ENCODE measurements at places on chromosomes 5 and 9.

DNA sequence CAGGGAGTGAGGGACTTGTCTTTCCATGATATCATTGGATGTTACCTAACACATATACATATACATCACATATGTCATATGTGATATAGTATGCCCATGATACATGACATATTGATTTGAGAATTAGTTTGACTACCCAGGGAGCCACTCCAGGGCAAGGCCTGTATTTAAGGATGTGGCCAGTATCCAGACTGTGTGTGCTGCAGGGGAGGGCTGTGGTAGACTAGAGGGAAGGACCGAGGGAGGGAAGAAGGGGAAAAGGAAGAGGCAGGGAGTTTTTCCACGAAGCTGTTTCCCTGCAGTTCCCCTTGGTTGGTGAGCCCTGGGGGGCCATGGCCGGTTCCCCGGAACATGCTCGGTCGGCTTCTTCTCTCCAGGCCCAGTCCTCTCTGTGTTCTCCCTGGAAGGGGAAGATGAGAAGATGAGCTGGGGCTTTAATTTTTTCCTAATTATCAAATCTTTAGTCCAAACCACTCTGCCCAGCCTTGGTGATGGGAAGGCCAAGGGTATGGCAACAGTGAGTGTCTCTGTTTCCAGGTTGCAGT lies 48.7 kb downstream of the NSUN2 start:
- H3K27ac ChIP-seq, result no peak overlapping the region
- DNase-seq, result peak; percentile 50
- no peaks in the 10 kb centered on the region for H3K36me3 ChIP-seq
- H3K4me1 ChIP-seq, result peaks cover 7% of the 10 kb centered on the region
- no peak overlapping the region for H3K4me3 ChIP-seq

DNA sequence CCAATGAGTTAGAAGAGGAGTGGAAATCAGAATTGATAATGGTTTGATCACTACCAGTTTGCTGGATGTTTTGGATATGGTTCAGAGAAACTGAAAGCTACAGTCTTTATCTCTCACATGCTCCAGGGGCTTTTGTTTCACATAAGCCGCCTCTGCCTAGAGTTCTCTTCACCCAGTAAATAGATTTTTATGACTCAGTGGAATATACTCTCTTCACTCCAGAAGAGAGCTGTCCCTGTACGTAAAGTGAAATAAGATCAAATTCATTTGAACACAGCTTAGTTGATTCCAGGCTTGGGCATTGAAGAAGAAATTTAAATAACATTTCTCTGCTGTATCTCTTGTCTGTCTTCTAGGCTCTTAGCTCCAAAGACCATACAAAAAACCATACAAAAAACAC lies 184.9 kb downstream of the TRPM3 start:
- no peak overlapping the region for H3K4me3 ChIP-seq
- H3K27ac ChIP-seq, result no peak overlapping the region
- no peaks in the 10 kb centered on the region for H3K4me1 ChIP-seq

- no peak overlapping the region for H3K27ac ChIP-seq
- H3K4me3 ChIP-seq, result no peak overlapping the region
- H3K27me3 ChIP-seq, result no peaks in the 10 kb centered on the region
- no peaks in the 10 kb centered on the region for H3K4me1 ChIP-seq
- DNase-seq, result no peak
Measured at GRCh38 chr9:36268007-36268427, 9.8 kb upstream of the GNE start.

DNA sequence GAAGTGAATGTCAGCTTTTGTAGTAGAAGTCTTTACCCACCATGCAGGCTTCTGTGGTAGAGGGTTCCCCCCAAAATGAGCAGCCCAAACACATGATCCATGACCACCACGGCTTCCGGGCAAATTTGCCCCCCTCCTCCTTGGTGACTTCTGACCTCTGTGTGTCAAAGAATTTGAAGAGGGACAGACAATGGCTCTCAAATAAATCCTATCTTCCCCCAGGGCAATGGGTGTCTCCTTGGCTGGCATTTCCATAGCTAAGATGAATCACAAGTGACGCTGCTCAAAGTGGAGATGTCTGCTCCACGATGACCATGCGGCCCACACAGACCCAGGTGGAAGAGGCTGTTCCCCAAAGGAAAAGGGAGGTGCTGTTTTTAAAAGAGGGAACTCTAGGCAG lies 30.2 kb upstream of the BOD1 start:
- H3K27me3 ChIP-seq, result no peaks in the 10 kb centered on the region
- no peak for DNase-seq
- no peaks in the 10 kb centered on the region for H3K36me3 ChIP-seq
- no peak overlapping the region for H3K27ac ChIP-seq
- H3K4me1 ChIP-seq, result no peaks in the 10 kb centered on the region
- H3K4me3 ChIP-seq, result no peak overlapping the region

DNA sequence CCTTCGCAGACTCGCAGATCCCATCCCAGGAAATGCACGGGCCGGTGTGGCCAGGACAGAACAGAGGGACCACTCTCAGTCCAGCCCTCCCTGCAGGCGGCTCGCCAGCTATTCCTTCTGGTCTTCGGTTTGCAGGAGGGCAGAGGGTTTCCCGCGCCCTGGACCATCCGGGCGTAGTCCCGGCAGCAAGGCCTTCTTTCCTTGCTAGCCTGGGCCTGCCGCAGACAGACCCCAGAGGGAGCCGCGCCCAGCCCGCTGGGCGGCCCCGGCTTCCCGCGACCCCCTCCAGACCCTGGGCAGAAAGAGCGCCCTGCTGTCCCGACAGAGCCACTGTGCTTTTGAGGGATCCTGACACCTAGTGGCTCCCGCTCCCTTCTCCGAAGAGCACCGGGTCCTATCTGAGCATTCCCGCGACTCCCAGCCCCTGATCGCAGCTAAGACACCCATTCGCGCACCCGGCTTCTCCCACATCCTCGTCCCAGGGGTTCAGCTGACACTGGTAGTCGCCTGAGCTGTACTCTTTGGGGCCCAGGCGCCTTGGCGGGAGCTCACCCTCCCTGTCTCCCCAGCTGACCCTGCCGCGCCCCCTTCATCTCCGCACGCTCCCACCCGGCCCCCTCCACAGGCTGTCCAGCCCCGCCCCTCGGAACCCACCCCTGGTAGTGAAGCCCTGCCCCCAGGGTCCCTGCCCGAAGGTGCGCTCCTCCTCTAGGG lies 1.1 kb downstream of the CFAP90 start:
- DNase-seq, result no peak
- peaks cover 23% of the 10 kb centered on the region for H3K4me1 ChIP-seq
- H3K27ac ChIP-seq, result no peak overlapping the region
- peak overlapping the region; percentile 34 for H3K4me3 ChIP-seq
- H3K27me3 ChIP-seq, result peaks cover 4% of the 10 kb centered on the region

- no peak overlapping the region for H3K27ac ChIP-seq
- no peaks in the 10 kb centered on the region for H3K27me3 ChIP-seq
- no peaks in the 10 kb centered on the region for H3K36me3 ChIP-seq
- H3K4me1 ChIP-seq, result peaks cover 14% of the 10 kb centered on the region
Measured at GRCh38 chr5:158814521-158814920, 285.2 kb downstream of the EBF1 start.

- no peak overlapping the region for H3K4me3 ChIP-seq
- no peaks in the 10 kb centered on the region for H3K4me1 ChIP-seq
- no peaks in the 10 kb centered on the region for H3K27me3 ChIP-seq
- no peak overlapping the region for H3K27ac ChIP-seq
Measured at GRCh38 chr9:82021198-82021597, 32.6 kb downstream of the SPATA31D1 start.

DNA sequence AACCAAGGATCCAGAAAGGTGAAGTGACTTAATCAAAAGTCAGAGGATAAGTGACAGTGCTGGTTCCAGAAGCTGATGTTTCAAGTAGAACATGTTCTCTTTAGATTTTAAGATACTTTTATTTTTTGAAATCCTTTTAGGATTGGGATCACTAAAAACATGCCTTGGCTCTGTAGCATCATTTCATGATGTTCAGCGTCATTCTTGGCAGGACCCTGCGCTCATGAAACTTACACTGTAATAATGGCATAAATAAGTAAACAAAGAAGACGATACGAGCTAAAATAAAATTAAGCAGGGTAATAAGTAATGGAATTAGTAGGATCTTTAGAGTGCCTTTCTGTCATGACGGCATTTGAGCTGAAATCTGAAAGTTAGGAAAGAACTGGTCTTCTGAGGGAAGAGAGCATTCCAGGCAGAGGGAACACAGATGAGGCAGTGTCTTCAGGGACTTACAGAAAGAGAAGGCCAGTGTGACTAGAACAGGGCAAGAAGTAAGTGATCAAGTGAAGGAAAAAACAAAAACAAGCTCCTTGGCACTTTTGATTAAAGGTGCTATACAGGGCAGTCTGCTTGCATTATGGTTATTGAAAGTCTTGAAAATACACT lies 19.9 kb downstream of the CTNNA1 start:
- H3K36me3 ChIP-seq, result peaks cover under 1% of the 10 kb centered on the region
- no peak for DNase-seq
- no peak overlapping the region for H3K4me3 ChIP-seq

- no peak for DNase-seq
- H3K27ac ChIP-seq, result peak overlapping the region; percentile 27
- H3K27me3 ChIP-seq, result no peaks in the 10 kb centered on the region
- H3K4me1 ChIP-seq, result peaks cover 23% of the 10 kb centered on the region
Measured at GRCh38 chr9:94993160-94993820, 266.8 kb downstream of the AOPEP start.

- DNase-seq, result no peak
- H3K27me3 ChIP-seq, result no peaks in the 10 kb centered on the region
- no peak overlapping the region for H3K4me3 ChIP-seq
- H3K36me3 ChIP-seq, result peaks cover 8% of the 10 kb centered on the region
Measured at GRCh38 chr5:55416306-55416705, 108.5 kb downstream of the MTREX start.

GRCh38 chr5:114174131-114174530 lies 187.7 kb upstream of the KCNN2 start:
- DNase-seq, result no peak
- H3K36me3 ChIP-seq, result no peaks in the 10 kb centered on the region
- no peak overlapping the region for H3K27ac ChIP-seq
- H3K4me1 ChIP-seq, result peaks cover 11% of the 10 kb centered on the region

- H3K4me3 ChIP-seq, result peak overlapping the region; percentile 33
- peak overlapping the region; percentile 88 for H3K27ac ChIP-seq
- H3K27me3 ChIP-seq, result no peaks in the 10 kb centered on the region
- peak; percentile 85 for DNase-seq
Measured at GRCh38 chr9:35907711-35908503, 1.4 kb upstream of the SPAAR start.

- DNase-seq, result no peak
- H3K36me3 ChIP-seq, result no peaks in the 10 kb centered on the region
- H3K27me3 ChIP-seq, result no peaks in the 10 kb centered on the region
Measured at GRCh38 chr5:105158526-105158925, 1595.9 kb upstream of the NUDT12 start.

DNA sequence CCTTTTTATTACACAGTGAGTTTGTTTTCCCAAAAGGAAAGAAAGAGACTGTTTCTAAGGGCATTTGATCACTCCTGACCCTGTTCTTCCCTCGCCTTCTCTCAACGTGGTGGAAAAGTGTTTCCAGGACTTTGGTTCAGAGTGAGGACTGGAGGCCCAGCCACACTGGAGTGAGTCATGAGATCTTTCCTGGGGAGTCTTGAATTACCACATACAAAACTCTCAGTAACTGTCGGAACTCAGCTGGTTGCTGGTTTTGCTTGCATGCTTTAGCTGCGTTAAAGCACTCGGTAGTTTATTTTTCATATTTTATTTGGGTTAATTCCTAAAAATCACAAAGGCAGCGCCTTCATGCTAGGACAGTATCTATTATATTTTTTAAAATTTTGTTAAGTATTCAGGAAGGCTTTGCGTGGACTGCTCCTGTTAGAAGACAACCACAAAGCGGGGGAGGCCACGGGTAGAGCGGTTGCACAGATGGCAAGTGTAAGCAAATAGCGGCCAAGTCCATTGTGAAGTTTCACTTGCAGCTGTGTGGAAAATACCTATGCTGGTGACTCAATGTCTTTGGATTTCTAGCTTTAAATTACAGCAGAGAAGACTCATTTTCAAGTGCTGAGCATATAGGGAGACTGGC lies 77.7 kb downstream of the ARSB start:
- H3K27ac ChIP-seq, result peak overlapping the region; percentile 57
- H3K4me3 ChIP-seq, result peak overlapping the region; percentile 32
- no peaks in the 10 kb centered on the region for H3K27me3 ChIP-seq
- H3K4me1 ChIP-seq, result peaks cover 31% of the 10 kb centered on the region
- no peaks in the 10 kb centered on the region for H3K36me3 ChIP-seq

GRCh38 chr5:126462239-126463014 lies 39.2 kb downstream of the GRAMD2B start:
- no peaks in the 10 kb centered on the region for H3K27me3 ChIP-seq
- H3K36me3 ChIP-seq, result peaks cover 14% of the 10 kb centered on the region
- DNase-seq, result no peak
- peaks cover 13% of the 10 kb centered on the region for H3K4me1 ChIP-seq
- no peak overlapping the region for H3K27ac ChIP-seq

DNA sequence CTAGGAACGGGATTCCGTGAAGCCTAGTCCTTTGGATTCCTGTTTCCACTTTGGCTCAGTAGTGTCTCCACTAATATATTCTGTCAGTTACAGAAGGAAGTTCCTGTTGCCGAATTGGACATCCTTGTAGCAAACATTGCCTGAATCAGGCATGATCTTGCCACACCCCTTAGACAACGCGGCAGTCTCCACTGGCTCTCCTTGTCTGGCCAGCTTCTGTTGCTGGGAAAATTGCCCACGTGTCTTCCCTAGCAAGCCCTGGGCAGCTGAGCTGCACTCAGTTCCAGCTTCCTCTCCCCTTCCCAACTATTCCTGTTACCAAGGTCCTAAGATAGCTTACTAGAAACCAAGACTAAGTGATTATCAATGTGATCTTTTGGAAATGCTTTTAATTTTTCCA lies 316.6 kb upstream of the RIOK2 start:
- H3K27me3 ChIP-seq, result no peaks in the 10 kb centered on the region
- DNase-seq, result no peak
- H3K27ac ChIP-seq, result no peak overlapping the region
- no peak overlapping the region for H3K4me3 ChIP-seq
- H3K4me1 ChIP-seq, result no peaks in the 10 kb centered on the region
- no peaks in the 10 kb centered on the region for H3K36me3 ChIP-seq

DNA sequence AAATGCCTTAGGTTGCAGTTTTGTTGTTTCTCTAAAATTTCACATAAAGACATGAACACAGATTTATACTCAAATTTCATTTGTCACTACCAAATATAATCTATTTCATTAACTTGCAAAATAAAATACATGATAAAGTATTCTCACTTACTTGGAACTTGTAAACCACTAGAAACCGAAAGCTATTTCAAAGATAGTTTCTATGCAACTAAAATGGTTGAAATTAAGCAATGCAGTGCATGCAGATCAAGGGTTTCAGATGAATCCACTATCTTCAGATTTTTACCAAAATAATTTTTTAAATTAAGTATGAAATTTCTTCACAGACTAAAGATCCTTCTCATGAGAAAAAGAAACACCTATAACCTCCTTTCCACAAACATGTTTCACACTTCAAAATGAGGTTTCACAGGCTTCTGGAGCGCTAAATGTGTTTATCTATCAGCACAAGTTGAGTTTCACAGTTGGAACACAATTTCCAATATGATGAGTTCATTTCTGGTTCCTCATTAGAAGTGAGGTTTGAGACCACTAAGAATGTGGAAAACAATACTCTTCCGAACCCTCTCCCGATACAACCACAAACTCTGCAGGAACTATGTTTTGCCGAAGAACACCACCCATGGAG lies 63.9 kb downstream of the EPB41L4A start:
- no peak for DNase-seq
- H3K4me3 ChIP-seq, result no peak overlapping the region
- H3K27me3 ChIP-seq, result no peaks in the 10 kb centered on the region
- H3K27ac ChIP-seq, result no peak overlapping the region
- no peaks in the 10 kb centered on the region for H3K36me3 ChIP-seq
- H3K4me1 ChIP-seq, result no peaks in the 10 kb centered on the region
